Stimulated activated CD4-positive, alpha-beta T cell treated with anti-CD3 and anti-CD28 coated beads, Interleukin-1b, Interleukin-23, amount 100 ng/mL, for 4 hours (primary cell): ENCODE measurements at places on chromosomes 3 and 15.

DNA sequence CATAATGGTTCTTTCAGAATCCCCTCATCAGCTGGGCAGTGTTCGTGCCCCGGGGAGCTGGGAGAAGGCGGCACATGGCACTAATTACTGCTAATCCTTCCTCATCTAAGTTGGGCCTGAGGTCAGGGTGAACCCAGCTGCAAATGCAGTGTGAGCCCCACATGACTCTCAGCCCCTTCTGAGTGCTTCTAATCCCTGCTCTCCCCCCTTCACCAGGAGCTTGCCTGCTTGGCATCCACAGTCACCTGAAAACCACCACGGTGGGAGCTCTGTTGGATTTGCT lies 455 bp upstream of the TRPM1 start:
- DNase-seq: no peak

DNA sequence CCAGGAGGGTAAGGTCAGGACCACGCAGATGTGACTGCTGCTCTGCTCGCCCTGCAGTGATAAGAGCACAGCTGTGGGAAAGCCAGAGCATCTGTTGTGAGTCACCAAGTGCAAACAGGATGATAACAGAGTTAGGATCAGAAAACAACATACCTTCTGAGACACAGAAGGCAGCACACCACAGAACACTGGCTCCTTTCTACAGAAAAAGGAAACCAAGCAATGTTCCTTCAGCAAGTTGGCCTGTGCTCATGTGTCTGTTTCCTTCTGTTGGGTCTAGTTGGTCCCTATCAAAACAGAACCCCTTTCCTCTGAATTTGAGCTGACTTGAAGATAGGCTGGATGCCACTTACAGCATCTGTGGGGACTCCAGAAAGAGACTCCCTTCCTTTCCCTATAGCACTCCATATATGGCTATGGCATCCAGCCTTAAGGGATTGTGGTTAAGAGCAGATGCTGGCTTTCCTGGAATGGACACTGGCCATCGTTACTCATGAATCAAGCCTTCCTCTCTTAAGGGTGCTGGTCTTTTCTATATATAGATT lies 440.7 kb upstream of the THBS1 start:
- DNase-seq: no peak

DNA sequence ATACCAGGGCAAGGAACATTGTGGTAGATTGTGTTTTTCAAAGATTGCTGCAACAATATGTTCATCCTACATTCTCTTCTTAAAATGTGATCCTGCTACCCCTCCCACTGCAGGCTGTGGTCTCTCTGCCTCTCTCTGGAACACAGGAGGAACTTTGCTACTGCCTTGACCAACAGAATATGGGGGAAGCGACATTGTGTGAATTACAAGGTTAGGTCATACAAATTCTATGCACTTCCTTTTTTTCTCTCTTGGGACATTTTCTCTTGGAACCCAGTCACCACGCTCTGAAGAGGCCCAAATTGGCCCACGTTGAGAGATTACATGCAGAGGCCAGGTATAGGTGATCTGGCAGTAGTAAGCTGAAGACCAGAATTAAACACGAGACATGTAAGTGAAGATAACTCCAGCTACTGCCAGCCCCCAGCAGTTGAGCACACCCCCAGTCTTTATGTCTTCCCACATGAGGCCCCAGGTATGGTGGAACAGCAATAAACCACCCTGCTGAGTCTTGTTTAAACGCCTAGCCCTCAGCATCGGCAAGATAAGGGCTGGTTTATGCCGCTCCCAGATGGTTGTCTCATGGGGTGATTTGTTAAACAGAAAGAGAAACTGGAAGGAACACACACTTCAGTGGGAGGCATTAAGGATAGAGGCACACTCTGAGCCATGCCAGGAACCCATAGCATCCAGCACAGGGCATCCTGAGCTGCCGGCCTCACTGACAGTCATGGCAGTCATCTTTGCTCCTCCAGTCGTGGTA lies 59.9 kb downstream of the FAM43A start:
- no peak for DNase-seq

- no peak for DNase-seq
Measured at GRCh38 chr3:196772102-196772501, 32.4 kb downstream of the PAK2 start.

DNA sequence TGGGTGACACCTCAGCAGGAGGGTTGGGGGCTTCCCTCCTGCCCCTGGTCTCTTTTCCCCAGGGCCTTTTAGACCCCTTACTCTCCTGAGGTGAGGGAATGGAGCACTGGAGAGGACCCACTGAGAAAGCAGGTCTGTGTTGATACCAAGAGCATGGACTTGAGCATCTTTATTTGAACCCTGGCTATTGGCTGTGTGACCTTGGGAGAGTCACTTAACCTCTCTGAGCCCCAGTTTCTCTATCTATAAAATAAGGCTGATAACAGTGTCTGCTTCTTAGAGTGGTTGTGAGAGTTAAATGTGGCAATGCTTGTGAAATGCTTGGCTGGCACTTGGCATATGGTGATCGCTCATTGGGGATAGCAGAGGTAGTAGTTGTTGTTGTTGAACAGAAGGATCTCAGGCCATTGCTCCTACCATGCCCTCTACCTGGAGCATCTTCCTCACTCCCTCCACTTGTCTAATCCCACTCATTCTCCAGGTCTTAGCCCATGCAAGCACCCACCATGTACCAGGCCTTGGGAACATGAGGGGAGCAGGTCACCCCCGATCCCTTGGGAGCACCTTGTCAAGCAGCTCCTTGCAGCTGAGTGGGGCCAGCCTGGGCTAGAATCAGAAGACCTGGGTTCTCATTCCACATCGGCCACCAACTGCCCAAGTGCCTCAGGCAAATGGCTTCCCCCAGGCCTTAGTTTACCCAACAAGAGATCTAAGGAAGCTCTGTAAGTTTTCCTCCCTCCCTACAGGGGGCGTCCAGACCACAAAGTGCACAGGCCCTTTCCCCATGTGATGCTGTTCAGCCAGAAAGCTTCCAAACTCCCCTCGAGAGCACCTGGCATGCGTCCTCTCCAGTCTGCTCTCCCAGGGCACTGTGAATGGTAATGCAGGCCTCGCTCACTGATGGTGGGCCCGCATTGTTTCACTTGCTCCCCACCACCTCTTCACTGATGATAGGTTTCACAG lies 96.7 kb downstream of the LSM3 start:
- no peak for DNase-seq

- no peak for DNase-seq
Measured at GRCh38 chr15:33369941-33370622, 59.3 kb downstream of the RYR3 start.

- DNase-seq: no peak
Measured at GRCh38 chr15:76451540-76451939, 115.0 kb downstream of the ISL2 start.
